ENCODE measurements at places on chromosomes 7 and 10.

DNA sequence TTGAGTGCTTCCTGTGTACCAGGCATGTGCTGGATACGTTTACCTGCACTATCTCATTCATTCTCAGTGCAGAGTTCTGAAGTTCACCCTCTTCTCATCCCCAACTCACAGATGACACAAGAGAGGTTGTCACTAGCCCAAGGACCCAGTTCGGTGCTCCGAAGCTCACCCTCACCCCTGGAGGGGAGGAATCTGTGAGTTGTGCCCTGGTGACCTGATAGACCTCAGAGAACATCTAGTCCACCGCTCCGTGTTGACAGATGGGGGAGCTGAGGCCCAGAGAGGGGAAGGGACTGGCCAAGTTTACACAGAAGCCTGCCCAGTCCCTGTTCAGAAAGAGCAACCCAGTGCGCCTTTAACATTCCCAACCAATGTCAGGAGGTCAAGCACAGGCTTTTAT is 44.8 kb upstream of the EMX2 start:
- no peak for DNase-seq

DNA sequence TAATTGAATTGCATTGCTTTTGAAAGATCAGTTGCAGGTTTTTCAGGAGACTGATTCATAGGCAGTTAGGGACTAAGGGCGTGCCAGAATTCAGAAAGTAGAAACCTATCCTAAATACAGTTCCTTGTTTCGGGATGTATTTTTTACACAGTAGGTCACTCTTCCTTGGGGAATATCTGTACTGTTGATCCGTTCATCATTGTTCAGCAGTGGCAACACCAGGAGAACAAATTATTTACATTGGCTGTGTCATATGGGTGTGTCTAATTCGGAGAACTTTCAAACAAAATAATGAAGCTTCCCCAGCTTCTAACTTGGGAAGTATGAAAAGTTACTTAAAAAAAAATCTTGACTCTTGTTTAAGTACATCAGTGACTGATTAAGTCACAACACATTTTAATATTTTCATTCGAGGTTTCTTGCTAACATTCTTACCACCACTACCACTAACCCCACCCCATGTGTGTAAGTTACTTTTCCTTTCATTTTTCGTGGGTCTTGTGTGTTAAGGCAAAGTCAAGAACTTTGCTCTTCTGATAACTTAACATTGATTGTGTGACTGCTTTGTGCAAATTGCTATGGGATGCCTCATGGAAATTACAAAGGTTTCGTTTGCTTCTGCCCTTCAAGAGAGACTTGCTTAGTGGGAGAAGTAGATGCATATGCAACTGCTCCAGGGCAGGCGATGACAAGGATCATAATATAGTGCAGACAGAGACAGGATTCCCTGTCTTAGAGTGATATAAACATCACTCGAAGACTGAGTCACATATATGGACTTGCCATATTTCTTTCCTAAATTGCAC is 43.8 kb upstream of the RPA3 start:
- peak; percentile 43 for DNase-seq

DNA sequence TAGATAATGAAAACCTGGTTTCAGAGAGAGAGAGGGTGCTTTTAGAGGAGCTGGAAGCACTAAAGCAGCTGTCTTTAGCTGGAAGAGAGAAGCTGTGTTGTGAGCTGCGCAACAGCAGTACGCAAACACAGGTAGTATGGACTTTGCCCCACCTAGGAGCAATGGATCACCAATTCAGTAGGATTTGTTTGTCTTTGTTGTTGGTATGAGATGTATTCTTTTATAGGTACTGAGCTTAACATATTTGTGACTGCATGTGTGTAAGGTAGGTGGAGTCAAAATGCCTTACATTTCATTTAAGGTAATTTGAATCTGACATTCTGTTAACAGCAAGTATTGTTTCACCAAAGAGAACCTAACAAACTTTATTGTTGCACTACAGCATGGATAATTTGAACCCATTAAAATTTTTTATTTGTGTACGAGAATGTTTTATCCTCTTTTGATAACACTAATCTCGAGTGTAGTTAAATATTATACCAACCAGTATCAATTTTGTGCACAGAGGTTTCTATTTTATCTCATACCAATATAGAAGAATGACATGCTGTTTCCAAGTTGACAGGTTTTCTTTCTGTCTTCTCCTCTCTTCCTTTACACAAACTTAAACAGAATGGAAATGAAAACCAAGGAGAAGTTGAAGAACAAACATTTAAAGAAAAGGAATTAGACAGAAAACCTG is 92.1 kb downstream of the CYP51A1 start:
- no peak for DNase-seq

DNA sequence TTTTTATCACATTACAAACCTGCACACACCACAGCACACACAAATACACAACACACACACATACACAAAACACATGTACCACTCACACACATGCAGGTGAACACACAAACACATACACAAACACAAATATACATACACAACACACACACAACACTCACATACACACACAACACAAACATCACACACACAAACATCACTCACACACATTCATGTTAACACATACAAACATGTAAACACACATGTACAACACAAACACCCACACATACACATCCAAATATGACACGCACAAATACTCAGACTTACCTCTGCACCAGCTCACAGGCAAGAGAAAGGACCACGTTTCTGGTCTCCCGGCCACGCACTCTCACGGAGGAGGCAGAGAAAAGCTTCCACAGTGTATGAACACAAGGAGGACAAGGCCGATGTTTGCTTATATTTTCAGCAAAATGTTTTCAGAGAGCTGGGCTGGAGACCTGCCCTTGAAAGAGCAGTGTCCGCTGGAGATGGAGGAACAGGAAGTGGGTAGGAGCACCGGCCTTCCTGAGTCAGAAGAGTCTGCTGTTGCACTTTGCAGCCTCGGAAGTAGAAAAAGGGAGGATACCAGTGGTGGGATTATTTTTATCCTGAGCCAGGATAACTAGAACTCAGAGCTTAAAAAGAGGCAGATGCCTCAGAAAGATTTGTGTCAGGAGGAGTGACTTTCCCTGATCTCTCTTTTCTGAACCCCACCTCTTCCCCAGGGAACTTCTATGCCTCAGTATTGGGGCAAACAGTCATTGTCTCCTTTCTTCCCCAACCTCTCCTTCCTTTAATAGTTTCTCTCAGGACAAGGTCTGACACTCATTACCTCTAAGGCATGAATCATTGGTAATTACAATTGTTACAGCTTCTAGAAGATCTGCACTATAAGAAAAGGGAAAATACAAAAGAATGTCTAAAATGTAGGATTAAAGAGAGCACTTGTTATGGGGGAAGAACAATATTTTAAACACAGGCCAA is at the start of gene GIMAP6:
Gene GIMAP6, minus strand, starts transcription at position 520 of the 999 bp plus-strand sequence. CDS start 2,243 bp downstream, outside the sequence.
- no peak for DNase-seq

- no peak for DNase-seq
Measured at GRCh38 chr10:51602326-51602725, 97.1 kb downstream of the CSTF2T start.

- no peak for DNase-seq
Measured at GRCh38 chr10:19651549-19651948, 164.7 kb upstream of the PLXDC2 start.

DNA sequence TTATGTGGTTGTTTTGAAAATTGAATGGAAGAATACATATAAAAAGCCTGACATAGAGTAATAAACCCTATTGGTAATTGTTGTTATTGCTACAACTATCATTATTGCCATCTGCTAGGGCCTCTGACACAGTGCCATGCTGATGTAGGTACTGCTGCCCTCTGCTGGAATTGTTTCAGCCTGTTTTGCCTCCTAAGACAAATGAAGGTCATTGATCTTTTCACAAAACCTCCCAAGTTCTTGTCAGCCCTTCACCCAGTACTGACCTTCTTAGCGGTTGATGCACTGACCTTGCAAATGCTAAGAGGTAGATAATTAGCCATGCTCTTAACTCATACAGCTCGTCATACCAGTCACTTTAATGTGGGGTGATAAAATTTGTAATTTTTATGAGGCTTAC is 975.2 kb downstream of the SORCS1 start:
- peak; percentile 41 for DNase-seq

GRCh38 chr10:97029271-97029670 is 156.5 kb downstream of the SLIT1 start:
- DNase-seq: no peak

GRCh38 chr7:2165239-2165609 is 67.5 kb downstream of the MAD1L1 start:
- peak; percentile 72 for DNase-seq

DNA sequence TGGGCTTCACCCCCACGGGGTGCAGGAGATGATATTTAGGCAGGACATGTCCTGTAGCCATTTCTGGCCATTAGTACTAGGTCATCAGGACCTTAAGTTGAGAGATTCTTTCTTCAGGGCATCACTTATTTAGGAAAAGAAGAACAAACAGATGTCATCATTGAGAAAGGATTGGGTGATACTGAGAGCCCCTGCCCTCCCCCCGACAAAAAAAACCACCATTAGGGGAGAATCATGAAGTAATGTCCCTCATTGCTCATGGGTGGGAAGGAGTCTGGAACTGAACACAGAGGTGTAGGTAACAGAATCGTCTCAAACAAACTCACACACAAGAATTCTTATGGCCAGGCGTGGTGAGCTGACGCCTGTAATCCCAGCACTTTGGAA is 6.4 kb upstream of the ORAI2 start:
- DNase-seq: no peak

- no peak for DNase-seq
Measured at GRCh38 chr7:105007298-105007697, 6.7 kb upstream of the KMT2E start.

- no peak for DNase-seq
Measured at GRCh38 chr7:76272851-76273497, 29.5 kb upstream of the HSPB1 start.

- no peak for DNase-seq
Measured at GRCh38 chr10:28577506-28577905, 44.6 kb downstream of the WAC start.

DNA sequence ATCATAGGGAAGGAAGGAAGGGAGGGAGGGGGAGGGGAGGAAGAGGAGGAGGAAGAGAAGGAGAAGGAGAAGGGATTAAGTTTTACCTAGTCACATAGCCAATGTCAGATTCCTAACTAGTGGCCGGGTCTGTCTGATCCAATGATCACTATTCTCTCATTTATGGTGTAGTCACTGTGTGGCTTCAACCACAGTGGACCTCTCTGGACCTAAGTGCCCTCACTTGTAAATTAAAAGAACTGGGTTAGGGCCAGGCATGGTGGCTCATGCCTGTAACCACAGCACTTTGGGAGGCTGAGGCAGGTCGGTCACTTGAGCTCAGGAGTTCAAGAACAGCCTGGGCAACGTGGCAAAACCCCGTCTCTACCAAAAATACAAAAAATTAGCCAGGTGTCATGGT is 6.6 kb upstream of the SERPINE1 start:
- DNase-seq: no peak

DNA sequence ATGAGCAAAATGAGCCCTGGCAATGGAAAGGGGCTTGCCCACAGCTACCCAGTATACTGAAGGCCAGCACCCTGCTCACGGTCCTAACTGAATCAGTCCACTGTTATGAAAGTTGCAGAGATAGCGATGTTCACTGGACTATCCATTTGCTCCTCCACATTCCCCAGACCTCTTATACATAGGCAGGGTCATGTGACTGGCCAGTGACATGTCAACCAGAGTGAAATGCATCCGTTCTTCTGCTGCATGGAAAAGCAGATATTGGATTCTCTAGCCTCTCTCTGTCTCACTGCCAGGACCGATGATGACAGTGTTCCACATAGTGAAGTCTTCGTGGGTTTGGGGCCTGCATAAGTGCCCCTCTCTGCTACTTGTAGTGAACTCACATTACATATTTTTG is 503.4 kb downstream of the RPS24 start:
- no peak for DNase-seq

DNA sequence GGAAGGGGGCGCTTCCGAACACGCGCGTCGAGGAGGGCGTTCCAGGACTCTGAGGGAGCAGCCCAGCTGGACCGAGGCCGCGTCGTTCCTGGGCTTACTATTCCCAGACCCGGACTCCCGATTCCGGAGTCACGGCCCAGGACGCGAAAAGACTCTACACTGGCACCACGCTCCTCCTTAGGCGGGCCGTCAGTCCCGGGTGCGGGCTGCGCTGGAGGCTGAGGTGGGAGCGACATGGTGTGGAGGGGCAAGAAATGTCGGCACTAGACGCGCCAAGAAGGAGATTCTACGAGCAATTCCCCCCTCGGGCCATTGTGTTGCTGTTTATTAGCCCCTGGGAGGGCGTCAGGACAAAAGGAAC is 584 bp upstream of the RUNDC3B start:
- DNase-seq: no peak

DNA sequence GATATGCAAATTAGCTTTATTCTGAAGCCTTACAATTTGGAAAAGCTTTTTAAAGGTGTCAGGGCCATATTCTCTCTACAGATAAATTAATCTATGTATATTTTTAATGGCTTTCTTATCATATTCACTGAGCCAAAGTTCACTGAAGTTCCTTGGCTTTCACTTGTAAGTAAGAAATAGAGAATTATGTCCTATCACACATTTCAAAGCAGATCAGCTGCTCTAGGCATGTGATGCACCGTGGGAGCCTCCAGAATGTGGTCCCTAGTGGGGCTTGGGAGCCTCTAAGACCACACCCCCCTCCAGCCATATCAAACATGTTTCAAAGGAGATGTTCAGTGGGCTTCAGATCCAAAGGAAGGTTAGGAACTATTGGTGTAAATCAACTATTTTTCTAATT is 51.5 kb downstream of the LAMB4 start:
- no peak for DNase-seq

DNA sequence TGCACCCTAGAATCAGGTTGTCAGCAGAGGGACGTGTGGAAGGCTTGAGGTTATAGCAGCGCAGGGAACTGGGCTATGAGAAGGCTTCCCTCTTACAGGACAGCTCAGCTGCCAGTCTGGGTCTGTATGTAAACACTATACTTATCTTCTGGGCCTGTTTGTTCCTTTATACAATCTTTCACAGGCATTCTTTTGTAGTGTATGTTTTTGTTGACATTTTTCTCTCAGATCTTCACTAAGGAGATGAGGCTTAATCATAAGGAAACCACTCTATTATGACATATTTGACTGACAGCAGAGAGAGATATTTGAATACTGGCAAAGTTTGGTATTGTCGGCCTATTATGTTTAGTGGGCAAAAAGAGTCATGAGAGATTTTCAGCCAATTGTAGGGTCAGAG is 929 bp downstream of the GBF1 start:
- peak; percentile 59 for DNase-seq

DNA sequence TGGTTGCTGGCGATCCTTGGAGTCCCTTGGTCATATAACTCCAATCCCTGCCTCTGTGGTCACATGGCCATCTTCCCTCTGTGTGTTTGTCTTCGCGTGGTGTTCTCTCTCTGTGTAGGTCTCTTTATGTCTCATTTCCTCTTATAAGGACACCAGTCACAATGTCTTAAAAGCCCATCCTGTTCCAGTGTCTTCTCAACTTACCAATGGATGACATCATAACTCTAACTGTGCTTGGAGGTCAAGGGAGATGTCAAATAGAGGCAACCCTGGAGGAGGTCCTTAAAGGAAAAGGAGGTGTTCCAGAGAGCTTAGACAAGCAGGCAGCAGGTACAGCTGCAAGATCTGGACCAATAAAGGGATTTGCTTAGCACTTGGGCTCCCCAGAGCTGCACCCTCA is 143.0 kb downstream of the BUB3 start:
- no peak for DNase-seq

- no peak for DNase-seq
Measured at GRCh38 chr10:18321371-18321770, 181.1 kb downstream of the CACNB2 start.

GRCh38 chr10:50554376-50554994 is 69.3 kb downstream of the SGMS1 start:
- peak; percentile 77 for DNase-seq
